ENCODE measurements at places on chromosomes 13 and 19.

- DNase-seq: no peak
Observed at GRCh38 chr13:112347986-112348385, 28.2 kb upstream of the SPACA7 start.

DNA sequence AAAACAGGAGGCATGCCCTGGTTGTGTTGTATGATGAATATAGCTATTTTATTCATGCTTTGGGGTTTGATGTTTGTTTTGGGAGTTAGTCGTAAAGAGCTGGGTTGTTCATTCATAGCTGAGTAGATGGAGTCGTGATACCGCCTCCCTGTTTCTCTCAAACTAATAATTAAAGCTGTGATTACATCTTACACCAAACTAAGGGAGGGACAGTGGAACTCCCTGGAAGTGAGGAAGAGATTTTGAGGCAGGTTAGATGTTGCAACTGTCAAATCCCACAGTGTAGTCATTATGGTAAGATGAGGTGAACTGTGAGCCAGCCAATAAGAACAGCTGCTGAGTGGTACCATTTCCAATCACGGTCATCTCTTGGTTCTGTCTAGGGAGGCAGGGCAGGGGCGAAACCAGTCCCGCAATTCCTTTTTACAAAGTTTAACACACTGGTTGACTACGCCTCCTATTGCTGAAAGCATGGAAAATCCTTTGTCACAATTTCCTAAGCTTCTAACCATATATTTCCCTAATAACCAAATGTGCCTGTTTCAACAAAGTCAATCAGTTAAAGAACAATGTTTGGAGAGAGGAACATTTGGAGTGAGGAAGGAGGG is 207.6 kb upstream of the SERP2 start:
- no peak for DNase-seq

GRCh38 chr13:107551521-107551920 is 663.8 kb downstream of the LIG4 start:
- no peak for DNase-seq

DNA sequence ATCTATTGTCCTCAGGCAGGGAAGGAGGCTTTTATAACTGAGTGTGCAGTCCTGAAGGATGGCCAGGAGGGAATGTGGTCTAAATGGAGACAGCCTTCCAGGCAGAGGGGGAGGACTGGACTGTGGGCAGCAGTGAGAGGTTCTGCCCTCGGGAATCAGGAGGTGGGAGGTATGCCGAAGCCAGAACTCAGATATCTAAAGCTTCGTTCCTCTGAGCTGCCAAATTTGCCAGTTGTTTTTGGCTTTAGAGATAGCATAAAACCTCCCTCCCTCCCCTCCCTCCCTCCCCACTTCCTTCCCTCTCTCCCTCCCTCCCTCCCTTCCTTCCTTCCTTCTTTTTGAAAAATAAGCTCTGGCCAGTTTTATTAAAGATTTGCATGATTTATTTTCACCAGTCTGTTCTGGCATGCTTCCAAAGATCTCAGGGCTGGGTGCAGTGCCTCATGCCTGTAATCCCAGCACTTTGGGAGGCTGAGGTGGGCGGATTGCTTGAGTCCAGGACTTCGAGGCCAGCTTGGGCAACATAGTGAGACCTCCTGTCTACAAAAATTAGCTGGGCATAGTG is 2.4 kb downstream of the MEDAG start:
- DNase-seq: no peak

GRCh38 chr19:32208060-32208459 is 137.3 kb upstream of the ZNF507 start:
- no peak for DNase-seq
